MM.1S (cell line): ENCODE measurements at places on chromosomes 7 and 10.

GRCh38 chr10:113914956-113915355 is 60.5 kb downstream of the NHLRC2 start:
- DNase-seq = no peak

- no peak for DNase-seq
These were observed 4.2 kb downstream of the BNIP3 start for GRCh38 chr10:131977323-131978096.

DNA sequence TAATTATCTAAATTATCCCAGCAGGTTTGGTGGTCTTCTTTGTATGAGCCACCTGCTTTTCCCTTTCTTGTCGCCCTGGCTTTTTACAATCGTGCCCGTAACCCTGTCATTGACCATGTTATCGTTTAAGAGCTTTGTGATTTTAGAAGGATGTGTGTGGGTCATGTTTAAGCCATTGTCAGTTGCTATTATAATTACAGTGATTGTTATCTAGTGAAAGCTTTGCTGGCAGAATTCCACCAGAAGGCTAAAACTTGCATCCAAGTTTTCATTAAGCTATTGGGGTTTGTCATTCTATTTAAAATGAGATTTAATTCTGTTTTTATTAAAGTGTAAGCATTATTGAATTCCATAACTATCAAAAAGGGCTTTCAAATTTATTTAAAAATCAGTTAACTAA is 354.2 kb upstream of the TMEM229A start:
- DNase-seq = no peak

- no peak for DNase-seq
These were observed 181.4 kb downstream of the SUGCT start for GRCh38 chr7:40316176-40316575.

DNA sequence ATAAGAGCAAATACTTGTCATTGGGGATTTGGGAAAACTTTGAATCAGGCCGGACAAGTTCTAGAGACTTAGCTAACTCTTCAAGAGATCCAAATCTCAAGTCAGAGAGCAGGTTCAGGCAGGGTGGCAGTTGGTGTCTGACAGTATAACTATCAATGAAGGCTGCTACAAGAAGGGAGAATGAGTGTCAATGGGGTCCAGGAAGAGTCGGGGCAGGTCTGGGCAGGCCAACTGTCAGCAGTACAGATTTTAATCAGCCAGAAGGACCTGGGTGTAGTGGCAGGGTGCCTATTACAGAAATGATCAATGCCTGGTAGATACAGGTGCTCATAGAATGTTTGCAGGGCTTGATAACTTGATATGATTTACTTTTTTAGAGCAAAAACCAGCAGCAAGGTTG is 751.1 kb downstream of the GRM8 start:
- no peak for DNase-seq

- DNase-seq = no peak
These were observed 51.3 kb downstream of the ADK start for GRCh38 chr10:74202356-74202755.

- DNase-seq = no peak
These were observed 102.8 kb upstream of the RET start for GRCh38 chr10:42973870-42974692.

GRCh38 chr7:29149036-29149435 is 2.7 kb upstream of the CPVL start:
- no peak for DNase-seq

- no peak for DNase-seq
These were observed 102.1 kb downstream of the RTKN2 start for GRCh38 chr10:62166331-62167131.

GRCh38 chr7:27144781-27145164 is 1.3 kb upstream of the HOXA5 start:
- DNase-seq = no peak

- DNase-seq = no peak
These were observed 83.7 kb upstream of the PPP2R2D start for GRCh38 chr10:131816941-131817700.

DNA sequence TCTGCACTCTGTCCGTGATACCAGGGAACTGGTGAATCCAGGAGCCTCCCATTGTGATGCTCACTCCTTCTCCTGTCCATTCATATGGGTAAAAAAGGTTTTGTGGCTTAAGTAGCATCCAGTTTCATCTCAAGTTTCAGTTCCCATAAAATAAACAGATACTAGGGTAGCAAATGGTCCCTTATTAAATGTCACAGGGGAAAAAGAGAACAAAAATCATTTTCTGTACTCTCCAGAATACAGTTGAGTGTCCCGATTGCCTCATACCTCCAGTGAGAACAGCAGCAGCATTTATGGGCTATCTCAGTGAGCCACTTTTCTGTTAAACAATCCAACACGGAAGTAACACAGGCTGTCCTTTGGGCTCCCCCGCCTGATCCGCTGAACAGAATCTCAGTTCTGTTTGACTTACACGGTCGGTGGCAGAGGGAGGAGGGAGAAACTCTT is 179.6 kb downstream of the CELF2 start:
- DNase-seq = no peak

- DNase-seq = no peak
These were observed 368.5 kb upstream of the PCDH15 start for GRCh38 chr10:55169493-55169892.

DNA sequence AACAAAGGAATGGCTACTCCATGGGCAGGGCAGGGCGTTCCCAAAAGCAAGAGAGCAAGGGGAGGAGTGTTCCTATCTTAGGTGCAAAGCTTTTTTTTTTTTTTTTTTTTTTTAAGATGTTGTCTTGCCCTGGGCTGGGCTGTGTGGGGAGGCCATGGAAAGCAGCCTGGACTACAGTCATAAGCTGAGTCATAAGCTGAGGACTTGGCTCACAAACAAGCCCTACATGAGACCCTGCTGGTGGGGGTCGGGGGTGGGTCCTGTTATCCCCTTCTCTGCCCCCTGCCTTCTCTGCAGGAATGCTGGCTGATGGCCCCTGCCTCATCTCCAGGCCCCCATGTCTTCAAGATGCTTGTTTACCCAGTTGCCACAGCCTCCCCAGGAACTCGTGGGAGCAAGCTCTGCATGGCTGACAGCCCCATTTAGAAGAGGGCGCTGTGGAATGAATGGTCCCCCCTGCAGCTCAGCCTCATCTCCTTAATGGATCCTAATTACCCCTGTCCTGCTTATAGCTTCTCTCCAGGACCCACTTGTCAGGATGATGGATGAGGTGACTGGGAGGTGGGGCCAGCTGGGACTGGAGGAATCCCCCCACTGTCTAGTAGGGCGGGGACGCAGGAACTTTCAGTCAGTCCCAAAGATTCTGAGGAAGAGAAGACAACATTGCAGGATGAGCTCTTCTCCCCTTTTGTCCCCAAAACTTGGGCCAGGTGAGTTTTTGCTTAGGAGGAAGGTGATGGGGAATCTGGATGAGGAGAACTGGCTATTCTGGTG is 340.8 kb upstream of the PODXL start:
- no peak for DNase-seq

- peak; percentile 68 for DNase-seq
These were observed 54.5 kb downstream of the COL1A2 start for GRCh38 chr7:94449151-94449725.

DNA sequence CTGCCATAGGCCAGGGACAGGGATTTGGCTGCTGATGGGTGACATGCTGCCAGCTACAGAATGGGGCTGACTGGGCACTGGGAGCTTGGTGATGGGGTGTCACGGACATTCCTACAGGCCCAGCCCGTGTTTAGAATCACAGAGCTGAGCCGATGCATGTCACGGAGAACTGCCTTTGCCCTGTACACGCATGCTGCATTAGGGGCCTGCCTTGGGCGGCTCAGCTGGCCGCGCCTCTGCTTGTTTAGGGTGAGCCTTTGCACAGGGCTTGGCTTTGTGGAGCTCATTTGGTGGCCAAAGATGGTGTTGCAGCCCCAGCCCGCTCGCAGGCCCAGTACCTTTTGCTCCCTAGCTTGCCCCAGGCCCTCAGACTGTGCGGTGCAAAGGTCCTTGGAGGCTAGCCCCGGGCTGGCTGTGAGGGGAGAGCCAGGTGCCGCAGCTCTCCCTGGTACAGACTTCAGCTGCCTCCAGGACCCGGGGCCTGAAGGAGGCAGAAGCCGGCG is 108.4 kb upstream of the BTBD16 start:
- no peak for DNase-seq

- DNase-seq = no peak
These were observed 4.9 kb downstream of the CADPS2 start for GRCh38 chr7:122881324-122881723.

- DNase-seq = no peak
These were observed 69.4 kb upstream of the FZD1 start for GRCh38 chr7:91194841-91195240.

DNA sequence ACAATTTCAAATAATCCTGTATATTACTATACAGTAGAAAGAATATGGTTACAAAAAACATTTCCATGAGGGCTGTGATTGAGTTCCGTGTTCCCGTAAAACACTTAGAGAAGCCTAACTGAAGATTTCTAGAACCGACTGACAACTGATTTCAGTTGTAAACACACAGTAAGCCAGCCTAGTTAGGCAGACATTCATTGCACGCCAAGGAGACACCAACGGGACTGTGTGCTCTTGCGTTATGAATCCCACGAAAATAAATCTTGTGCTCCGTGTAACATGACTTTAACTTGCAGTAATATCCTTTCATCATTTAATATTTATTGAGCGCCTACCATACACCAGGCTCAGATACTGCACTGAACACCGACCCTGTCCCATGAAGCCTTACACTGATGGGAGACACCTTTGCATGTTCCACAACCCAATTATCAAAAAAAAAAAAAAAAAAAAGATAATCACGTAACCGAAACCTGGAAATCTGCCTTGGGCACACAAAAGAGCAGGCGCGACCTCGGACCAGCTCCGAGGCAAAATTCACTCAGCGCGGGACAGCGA is 420 bp upstream of the KLHL7 start:
- peak; percentile 23 for DNase-seq

GRCh38 chr10:11705722-11706121 is 36.5 kb upstream of the ECHDC3 start:
- no peak for DNase-seq

GRCh38 chr10:58477122-58477521 is 35.5 kb upstream of the BICC1 start:
- no peak for DNase-seq

DNA sequence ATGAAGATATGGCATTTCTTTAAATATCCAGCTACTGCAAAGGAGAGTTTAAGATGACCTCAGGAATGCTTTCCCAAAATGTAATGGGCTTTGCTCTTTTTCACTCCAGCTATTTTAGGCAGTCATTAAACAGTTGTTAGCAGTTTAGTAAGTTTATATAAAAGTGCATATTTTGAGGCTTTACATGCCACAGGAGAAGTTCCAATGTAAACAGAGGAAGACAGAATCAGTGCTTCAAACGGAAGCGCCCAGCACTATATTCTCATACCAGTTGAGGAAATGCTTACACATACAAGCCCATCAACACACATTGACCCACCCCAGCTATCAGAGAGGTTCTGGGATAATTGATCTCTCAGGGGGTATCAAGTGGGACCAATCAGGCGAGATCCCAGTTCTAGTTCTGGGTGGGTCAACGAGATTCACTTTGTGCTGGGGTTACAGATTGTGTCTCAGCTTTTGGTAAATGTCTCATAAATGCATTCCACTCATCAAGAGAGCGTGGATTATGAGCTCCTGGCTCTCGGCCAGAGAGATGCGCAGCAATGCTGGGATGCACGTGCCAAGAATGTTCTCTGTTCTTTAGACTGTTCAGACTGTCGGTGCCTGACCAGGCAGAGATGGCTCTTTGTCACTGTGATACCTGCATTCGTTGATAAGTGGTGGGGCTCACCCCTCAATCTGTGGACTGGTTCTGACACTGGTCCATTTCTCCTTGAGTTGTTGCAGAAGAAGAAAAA is 55.0 kb downstream of the CACNB2 start:
- no peak for DNase-seq

- DNase-seq = peak; percentile 86
These were observed 64.1 kb downstream of the CAV1 start for GRCh38 chr7:116588641-116589594.

GRCh38 chr7:73433924-73434700 is 534 bp downstream of the FZD9 start:
- DNase-seq = no peak

DNA sequence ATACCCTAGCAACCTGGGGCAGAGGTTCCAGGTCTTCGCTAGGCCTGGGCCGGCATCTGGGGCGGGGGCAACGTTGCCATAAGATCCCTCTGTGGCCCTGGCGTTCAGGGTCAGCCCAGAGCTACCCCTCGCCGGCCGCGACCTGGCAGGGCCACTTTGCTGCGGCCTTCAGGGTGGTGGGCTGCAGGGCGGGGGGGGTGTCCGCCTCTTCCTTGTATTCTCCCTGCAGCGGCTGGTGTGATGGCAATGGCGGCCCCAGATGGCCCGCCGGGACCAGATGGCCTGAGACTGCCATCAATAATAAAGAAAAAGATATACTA is 539.2 kb upstream of the POT1 start:
- no peak for DNase-seq

DNA sequence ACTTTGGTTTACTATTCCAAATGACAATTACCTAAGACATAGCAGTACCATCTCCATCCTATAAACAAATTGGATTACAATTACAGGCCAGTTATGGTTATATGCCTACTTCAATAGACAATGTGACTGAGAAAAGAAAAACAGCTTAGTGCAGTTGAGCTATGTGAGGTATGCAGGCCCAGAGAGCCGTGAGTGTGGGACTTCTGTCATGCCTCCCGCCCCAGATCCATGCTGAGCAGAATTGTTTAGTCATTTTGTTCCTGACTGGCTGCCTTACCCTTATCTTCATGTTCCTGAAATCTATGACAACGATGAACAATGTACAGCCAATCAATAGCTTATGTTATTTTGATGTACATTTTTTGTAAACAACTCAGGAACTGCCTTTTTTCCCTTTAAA is 21.7 kb downstream of the LARP4B start:
- DNase-seq = no peak

GRCh38 chr7:36484265-36484664 is 94.6 kb downstream of the ANLN start:
- DNase-seq = no peak

DNA sequence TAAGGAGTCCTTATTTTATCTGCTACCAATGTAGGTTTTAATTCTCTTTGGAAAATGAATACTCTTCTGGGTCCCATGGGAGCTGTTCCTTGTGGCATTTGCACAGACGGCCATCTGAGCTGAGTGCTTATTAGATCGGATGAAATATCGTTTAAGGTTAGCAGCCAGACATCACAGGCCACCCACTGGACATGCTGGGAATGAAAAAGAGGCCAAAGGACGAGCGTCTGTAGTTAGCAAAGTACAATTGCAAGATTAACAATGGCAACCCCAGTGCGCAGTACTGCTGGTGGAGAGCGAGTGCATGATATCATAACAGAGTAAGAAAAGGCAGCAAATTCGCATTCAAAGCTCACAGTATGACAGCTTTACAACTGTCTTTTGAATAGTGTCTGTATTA is 28.3 kb upstream of the CREB5 start:
- no peak for DNase-seq

GRCh38 chr7:3805151-3805550 is 504.1 kb downstream of the SDK1 start:
- DNase-seq = no peak
